ENCODE measurements at places on chromosomes 13 and 19. TPM values are rescaled to one million over a fixed set of nuclear protein-coding genes. Genes with fewer than 3 reads are reported as not detected.
A peak's percentile ranks its signal among the peaks of the same experiment; 100 is the strongest.

GRCh38 chr13:40186041-40186440, 480.4 kb downstream of the FOXO1 start:
- no peak for DNase-seq

DNA sequence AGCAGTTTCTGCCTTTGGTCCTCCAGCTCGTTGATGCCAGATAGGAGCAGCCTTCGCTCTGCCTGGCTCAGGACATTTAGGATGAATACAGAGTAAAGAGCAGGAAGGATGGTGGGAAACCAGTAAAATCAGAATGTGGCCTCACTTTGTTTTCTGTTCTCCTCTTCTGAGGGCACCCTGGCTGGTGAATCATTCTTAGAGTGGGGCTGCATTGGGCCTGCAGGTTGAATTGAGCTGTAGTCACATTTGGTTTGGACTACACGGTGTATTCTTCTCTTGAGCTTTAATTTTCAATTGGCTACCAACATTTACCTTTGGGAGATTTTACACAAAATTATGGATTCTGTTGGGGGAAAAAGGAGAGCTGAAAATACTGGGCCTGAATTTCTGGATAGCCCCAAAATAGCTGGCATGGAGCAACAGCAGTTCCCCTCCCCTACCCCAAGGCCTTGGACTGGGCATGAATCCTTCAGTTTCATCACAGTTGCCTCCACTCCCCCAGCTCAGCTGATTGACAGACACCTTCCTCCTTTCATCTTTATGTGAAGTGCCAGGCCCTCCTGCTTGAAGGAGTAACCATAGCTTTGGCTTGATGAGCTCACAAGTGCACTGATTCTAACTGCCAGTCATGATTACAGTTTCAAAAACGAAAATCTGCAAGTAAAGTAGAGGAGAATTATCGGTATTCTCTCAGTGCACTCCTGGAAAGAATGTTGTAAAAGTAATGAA, 24.3 kb downstream of the ERCC5 start:
- DNase-seq, result no peak

DNA sequence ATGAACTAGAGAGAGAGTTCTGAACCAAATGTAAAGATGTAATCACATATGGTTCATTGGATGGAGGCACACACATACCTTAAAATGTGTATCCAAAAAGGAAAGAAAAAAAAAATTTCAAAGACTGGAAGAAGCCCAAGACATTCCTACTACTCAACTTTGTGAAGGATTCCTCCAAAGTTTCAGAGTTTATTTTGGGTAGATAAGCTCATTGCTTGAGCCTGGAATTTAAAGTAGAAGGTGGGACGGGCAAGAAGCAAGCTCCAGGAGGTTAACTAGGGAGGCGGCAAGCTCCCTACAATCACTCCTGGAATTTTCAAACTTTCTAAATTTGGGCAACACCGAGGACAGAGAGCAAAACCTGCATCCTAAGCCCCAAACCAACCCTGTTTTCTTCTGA, 1.9 kb downstream of the TSHZ3 start:
- no peak for DNase-seq

DNA sequence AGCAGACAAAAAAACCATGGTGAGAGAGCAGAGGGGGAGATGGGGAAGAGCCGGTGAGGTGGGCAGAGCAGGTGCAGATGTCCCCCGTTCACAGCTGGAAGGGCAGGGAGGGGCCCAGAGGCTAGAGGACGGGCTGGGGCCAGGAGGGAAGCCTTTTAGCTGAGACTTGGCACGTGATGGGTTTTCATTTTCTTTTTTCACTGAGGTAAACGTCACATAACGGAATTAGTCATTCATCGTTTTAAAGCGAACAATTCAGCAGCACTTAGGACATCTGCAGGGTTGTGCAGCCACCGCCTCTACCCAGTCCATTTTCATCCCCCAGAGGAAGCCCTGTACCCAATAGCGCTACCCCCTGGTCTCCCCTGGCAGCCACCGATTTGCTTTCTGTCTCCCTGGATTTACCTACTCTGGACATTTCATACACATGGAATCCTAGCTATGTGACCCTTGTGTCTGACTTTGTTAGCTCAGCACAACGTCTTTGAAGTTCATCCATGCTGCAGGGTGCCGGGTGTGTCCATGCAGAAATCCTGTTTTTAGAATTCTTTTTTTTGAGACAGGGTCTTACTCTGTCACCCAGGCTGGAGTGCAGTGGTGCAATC, 16.0 kb upstream of the EMC10 start:
- no peak for DNase-seq

GRCh38 chr19:17090583-17090982, 15.0 kb downstream of the MYO9B start:
- no peak for DNase-seq

GRCh38 chr13:23824371-23824770, 64.8 kb downstream of the MIPEP start:
- no peak for DNase-seq

GRCh38 chr19:1590641-1591397, 1.8 kb downstream of the MBD3 start:
- peak; percentile 56 for DNase-seq

DNA sequence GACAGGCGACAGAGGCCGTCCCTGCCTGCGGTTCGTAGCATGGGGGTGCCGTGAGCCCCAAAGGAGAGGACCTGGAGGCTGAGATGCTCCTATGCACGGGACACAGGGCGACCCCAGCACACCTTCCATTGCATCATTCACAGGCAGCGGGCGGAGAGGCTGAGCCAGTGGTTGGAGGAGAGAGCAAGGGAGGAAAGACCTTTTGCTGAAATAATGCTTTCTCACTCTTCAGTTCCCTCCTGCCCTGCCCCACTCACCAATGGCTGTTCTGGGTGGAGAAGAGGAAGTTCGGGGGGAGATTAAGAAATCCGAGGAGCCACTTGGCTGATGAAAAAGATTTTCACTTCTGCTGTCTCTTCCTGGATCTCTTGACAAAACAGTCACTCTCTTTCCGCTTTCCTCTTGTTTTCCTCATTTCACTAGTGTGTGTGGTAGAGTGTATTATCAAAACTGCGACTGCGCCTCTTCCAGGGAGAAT, at the start of gene NLRP12:
Gene NLRP12 (minus strand): TSS at position 181 of the 478 bp plus-strand sequence. CDS start 140 bp downstream, at position 41.
- DNase-seq, result no peak

- no peak for DNase-seq
These were observed 1399.4 kb downstream of the EFNB2 start for GRCh38 chr13:105135852-105136615.

DNA sequence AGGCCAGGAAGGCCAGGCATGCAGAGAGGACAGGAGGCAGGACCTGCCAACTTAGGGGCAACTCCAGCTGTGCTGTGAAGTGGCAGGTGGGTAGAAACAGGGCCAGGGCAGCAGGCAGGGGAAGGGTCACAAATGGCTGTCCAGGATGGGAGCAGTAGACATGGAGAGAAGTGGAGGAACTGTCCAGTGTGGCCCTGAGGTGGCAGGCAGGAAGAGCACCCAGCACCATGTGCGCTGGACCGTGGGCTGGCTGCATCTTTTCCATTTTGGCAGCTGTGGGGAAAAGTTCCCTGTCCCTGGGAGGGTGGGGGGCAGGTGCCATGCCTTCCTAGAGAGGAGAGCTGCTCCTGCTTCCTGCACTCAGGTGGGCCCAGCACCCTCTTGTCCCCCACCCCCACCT, 13.8 kb downstream of the DEDD2 start:
- DNase-seq, result no peak

DNA sequence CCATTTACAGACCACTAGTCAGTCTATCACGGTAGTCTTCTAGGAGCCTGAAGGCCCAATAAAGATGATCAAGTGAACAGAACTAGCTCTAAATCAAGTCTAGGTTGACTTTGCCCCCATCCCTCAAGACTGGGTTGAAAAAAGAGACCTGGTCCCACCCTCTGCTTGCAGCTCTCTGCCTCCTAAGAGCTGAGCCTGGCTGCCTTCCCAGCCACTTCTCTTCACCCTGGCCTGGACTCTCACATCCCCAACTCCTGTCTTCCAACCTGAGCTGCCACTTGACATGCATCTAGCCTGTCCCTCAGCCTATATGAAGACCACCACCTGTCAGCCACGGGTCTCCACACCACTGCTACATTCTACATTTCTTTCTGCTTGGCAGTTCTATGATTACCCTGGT, 99.6 kb downstream of the FOXO1 start:
- DNase-seq, result no peak

DNA sequence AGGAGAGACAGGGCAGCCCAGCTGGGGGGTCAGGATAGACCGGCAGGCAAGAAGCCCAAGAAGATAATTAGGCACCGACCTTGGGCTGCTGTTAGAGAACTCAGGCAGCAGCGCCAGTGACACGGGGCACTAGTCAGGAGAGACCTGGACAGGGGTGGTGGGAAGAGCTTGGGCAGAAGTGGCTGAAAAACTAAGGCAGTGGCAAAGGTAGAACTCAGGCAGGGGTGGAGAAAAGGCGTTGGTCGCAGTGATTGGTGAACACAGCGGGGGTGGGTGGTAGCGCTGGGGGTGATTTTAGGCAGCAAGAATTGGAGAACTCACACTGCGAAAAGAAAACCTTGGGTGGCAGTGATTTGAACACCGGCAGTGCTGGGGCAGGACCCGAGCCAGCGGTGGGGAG, 4.3 kb downstream of the CCER2 start:
- DNase-seq, result no peak

DNA sequence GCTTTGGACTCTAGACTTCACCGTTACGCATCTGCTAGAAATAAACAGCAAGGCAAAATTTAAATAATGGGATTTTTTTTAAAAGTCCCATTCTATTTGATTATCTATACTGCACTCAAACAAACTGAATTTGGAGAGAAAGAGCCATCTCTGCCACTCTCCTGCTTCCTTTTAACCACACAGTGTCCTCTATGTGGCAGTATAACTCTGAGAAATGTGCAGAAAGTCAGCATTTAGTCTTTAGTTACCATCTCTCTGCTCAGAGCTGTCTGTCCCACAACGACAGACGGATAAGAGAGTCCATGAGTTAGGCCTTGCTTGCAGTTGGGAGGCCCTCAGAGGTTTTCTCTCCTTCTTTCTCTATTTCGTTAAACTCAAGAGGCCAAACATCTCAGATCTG, 21.2 kb downstream of the CCNA1 start:
- no peak for DNase-seq

DNA sequence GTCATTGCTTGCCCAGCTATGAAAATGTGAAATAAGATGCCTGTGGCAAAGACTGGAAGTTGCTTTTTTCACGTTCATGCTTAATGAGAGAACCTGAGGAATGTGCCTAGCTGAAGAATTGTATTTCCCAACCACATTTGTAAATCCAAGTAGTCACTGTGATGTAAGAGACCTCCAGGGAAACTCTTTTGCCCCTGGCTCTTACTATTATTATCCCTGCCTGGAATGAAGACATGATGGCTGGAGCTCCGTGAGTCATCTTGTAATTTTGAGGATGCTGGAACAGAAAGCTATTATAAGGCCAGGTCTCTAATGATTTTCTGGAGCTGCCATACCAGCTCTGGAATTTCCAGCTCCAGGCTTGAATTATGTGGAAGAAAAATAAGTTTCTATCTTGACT, 894.3 kb downstream of the DIAPH3 start:
- no peak for DNase-seq

- DNase-seq, result no peak
These were observed 6.8 kb downstream of the BIVM start for GRCh38 chr13:102805680-102806079.

DNA sequence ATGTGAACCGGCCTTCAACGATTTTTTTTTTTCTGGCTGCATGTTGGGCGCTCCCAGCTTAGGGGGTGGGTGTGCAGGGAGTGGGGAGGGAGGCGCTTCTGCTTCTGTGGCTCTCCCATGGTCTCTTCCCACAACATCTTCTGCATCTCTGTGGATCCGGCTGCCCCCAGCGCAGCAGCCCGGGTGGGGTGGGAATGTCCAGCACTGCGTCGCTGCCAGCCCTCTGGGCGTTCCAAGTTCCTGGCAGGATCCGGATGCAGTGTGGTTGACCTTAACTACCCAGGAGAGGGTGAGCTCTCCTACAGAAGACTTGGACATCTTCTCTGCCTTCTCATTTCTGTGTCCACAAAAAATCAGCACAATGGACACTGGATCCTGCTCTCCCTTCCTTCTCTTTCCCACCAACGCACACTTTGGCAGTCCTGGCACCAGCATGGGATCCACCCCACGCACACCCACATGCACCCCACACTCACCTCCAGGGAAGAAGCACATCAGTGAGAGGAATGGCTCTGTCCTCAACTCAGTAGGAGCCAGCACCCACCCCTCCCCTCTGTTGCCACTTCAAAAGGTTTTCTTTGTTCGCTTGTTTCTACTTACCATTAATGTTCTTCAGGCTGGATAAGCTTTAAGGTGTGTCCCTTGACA, 177.3 kb downstream of the COL4A1 start:
- no peak for DNase-seq

GRCh38 chr13:95636853-95637252, 7.7 kb downstream of the DZIP1 start:
- DNase-seq, result no peak

The TRAPPC5 gene
- 79.8 TPM for total RNA-seq

The SERPINE3 gene
- not detected for total RNA-seq

The PEAK3 gene
- total RNA-seq, result not detected

The DOHH gene
- 12.1 TPM for total RNA-seq

The ITM2B gene
- total RNA-seq, result 429 TPM

The TEAD2 gene
- not detected for total RNA-seq

The ZNF468 gene
- 24.2 TPM for total RNA-seq

The KLHL1 gene
- not detected for total RNA-seq

The ASPDH gene
- not detected for total RNA-seq

The CYP2S1 gene
- total RNA-seq, result 1.2 TPM

The C13orf42 gene
- total RNA-seq, result not detected

The ATXN8OS gene
- total RNA-seq, result not detected

The COX6B2 gene
- not detected for total RNA-seq

The ZNF723 gene
- not detected for total RNA-seq

The KLF1 gene
- not detected for total RNA-seq

The LINGO3 gene
- total RNA-seq, result 0.69 TPM

The OVOL3 gene
- not detected for total RNA-seq

The CPT1C gene
- 2.1 TPM for total RNA-seq

The SMIM17 gene
- total RNA-seq, result 0.39 TPM

The LAIR1 gene
- 75.0 TPM for total RNA-seq
